ENCODE measurements at places on chromosomes 13 and 19.

DNA sequence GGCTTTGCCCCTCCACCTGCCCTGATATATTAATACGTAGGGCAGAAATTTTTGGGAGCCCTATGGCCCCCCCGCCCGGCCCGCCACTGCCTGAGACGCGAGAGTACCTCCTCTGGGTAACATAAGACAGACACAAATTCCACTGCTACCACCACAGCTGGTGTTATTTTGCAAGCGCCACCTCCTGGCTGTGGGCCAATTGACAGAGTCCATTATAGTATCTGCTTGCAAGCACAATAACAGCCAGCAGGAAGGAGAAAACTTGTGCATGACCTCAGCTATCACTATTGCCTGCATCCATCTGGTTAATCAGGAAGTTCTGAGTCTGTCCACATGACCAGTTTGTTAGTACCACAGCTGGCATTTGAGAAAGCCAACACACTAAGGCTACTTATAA, 25.3 kb upstream of the OR10H2 start:
- peak; percentile 15 for DNase-seq

- DNase-seq = peak; percentile 94
Observed at GRCh38 chr19:45927565-45928261, 13.1 kb upstream of the NANOS2 start.

GRCh38 chr13:23599083-23599925, 29.1 kb downstream of the TNFRSF19 start:
- DNase-seq = no peak

DNA sequence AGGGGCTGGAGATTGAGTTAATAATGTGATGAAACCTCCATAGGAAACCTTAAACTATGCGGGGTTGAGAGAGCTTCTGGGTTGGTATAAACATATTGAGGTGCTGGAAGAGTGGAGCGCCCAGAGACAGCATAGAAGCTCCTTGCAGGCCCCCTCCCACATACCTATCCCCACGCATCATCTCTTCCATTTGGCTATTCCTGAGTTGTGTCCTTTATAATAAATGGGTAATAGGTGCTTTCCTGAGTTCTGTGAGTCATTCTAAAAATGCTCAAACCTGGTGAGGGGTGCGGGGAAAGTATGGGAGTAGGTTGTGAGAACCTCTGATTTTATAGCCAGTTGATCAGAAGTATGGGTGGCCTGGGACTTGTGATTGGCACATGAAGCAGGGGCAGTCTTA, 14.6 kb downstream of the CCDC122 start:
- no peak for DNase-seq

DNA sequence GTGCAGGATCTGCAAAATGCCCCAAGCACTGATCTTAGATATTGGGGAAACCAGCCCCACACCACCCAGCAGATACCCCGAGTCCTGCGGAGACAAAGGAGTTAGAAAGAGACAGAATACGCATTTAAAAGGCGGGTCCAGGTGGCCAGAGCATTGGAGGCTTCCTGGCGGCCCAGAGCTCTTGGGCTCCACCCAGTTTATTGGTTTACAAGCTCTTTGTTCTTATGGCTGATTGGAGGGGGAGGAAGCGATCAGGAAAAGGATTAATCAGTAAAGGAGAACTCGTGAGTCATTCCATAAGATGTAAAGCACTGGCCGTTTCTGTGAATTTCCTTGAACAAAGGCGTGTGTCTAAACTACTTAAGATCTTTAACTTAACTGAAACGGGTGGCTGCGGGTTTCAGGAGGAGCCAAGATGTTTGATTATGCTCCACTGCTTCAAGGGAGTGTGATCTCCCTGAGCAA, 926 bp downstream of the ZNF587 start:
- peak; percentile 32 for DNase-seq

DNA sequence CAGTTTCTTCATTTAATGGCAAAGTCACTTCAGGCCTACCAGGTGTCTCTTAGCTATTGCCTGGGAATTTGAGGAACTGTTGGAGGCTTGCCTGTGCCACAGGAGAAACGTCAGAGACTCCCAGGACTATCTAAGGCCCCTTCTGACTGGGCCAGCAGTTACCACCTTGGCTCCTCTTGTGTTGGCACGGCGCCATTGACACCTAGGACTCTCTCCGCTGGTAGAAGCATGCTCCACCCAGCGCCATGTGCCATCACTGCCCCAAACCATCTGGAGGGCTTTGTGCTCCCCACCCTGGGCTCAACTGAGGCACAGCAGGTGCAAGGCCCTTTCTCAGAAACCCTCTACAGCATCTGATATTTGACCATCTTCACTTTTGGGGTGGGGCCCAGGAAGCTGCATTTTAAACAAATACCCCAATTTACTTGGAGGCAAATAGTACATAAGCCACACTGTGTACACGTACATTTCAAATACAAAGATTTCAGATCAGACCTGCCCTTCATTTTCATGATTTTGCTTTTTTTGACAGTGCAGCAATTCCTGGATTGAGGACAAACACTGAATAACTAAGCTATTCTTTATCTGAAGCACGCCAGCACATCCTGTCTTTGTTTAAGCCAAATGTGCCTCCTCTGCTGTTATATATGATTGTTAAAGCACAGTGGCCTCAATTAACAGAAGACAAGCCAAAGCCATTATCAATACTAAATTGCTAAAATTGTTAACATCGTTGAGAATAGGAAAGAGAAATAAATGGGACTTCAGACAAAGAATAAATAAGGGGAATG, 59.9 kb upstream of the TPP2 start:
- no peak for DNase-seq

- peak; percentile 78 for DNase-seq
Observed at GRCh38 chr19:19459707-19460251, 54.3 kb downstream of the GATAD2A start.

GRCh38 chr13:42041011-42041683, 7.3 kb upstream of the DGKH start:
- no peak for DNase-seq

GRCh38 chr19:44498988-44499387, 1.3 kb downstream of the ZNF180 start:
- no peak for DNase-seq

- DNase-seq = no peak
Observed at GRCh38 chr13:111627596-111627995, 307.2 kb downstream of the TEX29 start.

DNA sequence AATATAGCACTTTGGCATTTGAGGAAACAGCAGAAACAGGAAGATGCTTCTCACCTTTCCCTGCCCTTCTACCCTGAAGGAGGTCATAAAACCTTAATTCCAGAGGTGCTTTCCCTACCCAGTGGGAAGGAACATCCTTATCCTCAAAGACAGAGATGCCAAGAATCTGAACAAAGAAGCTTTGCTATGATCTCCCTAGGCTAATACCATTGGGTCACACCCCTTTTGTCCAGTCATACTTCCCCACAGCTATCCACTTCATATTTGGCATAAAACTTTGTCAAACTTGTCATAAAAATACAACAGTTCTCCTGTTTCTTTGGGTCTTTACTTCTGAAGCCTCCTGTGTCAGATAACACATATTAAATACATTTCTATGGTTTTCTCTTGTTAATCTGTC, 21.7 kb upstream of the RXFP2 start:
- no peak for DNase-seq

DNA sequence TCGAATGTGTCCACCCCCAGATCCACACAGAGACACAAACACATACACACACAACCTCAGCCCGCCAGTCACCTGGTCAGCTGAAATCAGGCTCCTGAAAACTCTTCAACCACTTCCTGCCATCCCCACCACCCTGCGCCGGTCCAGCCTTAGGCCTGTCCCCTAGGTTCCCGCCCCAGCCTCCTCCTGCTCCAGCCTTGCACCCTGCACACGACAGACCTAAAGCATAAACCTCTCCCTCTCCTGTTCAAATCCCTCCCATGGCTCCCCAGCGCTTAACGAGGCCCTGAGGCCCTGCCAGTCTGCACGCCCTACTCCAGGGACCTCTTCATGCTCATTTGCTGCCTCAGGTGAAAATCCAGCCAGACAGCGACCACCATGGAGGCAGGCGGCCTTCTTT, 7.1 kb downstream of the PNMA8B start:
- no peak for DNase-seq
